Mammary epithelial cell (primary cell): ENCODE measurements at places on chromosomes 2 and 18. TPM values are rescaled to one million over a fixed set of nuclear protein-coding genes. Genes with fewer than 3 reads are reported as not detected.

GRCh38 chr2:167652401-167652800, 595.0 kb downstream of the STK39 start:
- no peak for DNase-seq

GRCh38 chr2:46956981-46957531, 41.5 kb upstream of the MCFD2 start:
- no peak for DNase-seq

DNA sequence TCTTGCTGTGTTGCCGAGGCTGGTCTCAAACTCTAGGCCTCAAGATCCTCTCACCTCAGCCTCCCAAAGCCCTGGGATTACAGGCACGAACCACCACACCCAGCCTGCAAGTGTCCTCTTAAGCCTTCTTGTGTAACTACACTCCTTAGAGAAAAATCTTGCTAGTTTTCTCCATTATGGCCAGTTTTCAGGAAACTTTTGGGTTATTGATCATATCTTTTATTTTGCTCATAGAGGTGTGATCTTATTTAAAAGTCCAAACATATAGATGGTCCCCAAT, 2.4 kb downstream of the SOCS6 start:
- DNase-seq: no peak

- DNase-seq: no peak
Observed at GRCh38 chr2:144020047-144020446, 499.9 kb downstream of the ZEB2 start.

DNA sequence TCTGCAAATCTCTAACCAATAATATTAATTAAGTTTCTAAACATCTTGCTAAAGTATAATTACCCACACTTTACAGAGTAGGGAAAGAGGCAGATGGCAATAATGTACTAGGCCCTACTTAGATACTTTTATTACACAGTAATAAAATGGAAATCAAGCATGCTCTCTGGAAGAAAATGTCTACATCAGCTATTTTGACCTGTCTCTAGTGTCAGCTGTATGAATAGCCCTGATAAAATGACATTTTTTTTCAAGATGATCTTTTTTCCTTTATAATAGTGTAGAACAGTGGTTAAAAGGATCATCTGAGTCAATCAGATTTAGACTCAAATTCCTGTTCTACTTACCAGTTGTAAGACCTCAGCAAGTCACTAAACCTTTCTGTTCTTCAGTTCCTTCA, 397.3 kb downstream of the GRB14 start:
- no peak for DNase-seq

DNA sequence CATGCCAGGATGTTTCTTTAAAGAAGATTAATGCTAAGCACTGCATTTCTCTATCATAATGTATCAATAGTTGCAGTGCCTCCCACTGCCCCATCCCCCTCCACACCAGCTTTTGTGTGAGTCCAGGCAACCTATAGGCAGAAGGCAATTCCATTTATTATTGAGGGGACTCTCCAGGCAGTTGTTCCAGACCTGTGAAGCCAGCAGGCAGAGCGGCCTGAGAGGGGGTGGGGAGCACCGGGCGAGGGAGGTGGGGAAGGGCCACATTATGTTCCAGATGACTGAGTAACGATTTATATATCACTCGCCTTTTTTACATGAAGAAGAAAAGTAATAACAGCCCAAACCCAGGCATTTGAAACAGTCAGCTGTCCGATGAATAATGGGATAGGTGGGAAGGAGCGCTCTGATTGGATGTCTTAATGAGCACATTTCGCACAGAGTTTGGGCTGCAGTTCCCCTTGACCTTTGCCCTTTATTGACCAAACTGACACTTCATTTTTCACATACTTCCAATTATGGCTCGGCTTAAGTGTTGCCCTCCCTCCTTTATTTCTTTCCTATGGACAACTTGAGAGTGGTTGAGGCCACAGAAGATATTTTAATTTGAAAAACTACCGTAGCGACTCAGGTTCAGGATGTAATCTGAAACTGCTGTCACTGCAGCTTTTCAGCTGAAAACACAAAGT, 34.4 kb downstream of the MEIS1 start:
- no peak for DNase-seq

Gene ALPG
- polyA plus RNA-seq: 0.03 TPM

Gene UGT1A3
- not detected for polyA plus RNA-seq
